SJSA1 (cell line): ENCODE measurements at places on chromosomes 4 and X. TPM values are rescaled to one million over a fixed set of nuclear protein-coding genes. Genes with fewer than 3 reads are reported as not detected.

The NAP1L5 gene
- 1.5 and 5.5 TPM in 2 replicates for total RNA-seq

The CXorf38 gene
- total RNA-seq, result 20.8 and 21.2 TPM in 2 replicates

The STPG2 gene
- not detected in 2 replicates for total RNA-seq

The GABRA4 gene
- not detected in 2 replicates for total RNA-seq

The COQ2 gene
- 28.4 and 37.5 TPM in 2 replicates for total RNA-seq

The PDE5A gene
- 45.0 and 68.1 TPM in 2 replicates for total RNA-seq

The TBX22 gene
- not detected in 2 replicates for total RNA-seq

The GJB1 gene
- total RNA-seq, result not detected in 2 replicates

The STATH gene
- total RNA-seq, result not detected in 2 replicates

The MAGEA2B gene
- total RNA-seq, result not detected in 2 replicates

The QRFPR gene
- not detected in 2 replicates for total RNA-seq

The CCKAR gene
- total RNA-seq, result not detected in 2 replicates

The VSIG1 gene
- 0.22 and 0.37 TPM in 2 replicates for total RNA-seq

The CXCL13 gene
- total RNA-seq, result not detected in 2 replicates

The TCEANC gene
- total RNA-seq, result 2.6 and 2.7 TPM in 2 replicates

The CT83 gene
- not detected in 2 replicates for total RNA-seq

The UGT2B10 gene
- not detected in 2 replicates for total RNA-seq

The CHIC2 gene
- total RNA-seq, result 73.7 and 105 TPM in 2 replicates

The ZXDB gene
- total RNA-seq, result 7.7 and 8.2 TPM in 2 replicates

The RHOXF1 gene
- total RNA-seq, result not detected in 2 replicates

The ACOX3 gene
- 18.9 and 21.2 TPM in 2 replicates for total RNA-seq

The SLC9B2 gene
- 28.5 and 32.3 TPM in 2 replicates for total RNA-seq

The CSAG3 gene
- total RNA-seq, result not detected in 2 replicates

The DRD5 gene
- total RNA-seq, result not detected in 2 replicates

The DKK2 gene
- 8.9 and 15.7 TPM in 2 replicates for total RNA-seq

The MUC7 gene
- not detected in 2 replicates for total RNA-seq

The PRRG1 gene
- total RNA-seq, result 18.0 and 23.4 TPM in 2 replicates

The DUX4 gene
- not detected in 2 replicates for total RNA-seq
